AG08395 (cell line): ENCODE measurements at places on chromosomes 1 and 21.

GRCh38 chr1:36693161-36693525 is 210.4 kb upstream of the CSF3R start:
- no peak for DNase-seq

DNA sequence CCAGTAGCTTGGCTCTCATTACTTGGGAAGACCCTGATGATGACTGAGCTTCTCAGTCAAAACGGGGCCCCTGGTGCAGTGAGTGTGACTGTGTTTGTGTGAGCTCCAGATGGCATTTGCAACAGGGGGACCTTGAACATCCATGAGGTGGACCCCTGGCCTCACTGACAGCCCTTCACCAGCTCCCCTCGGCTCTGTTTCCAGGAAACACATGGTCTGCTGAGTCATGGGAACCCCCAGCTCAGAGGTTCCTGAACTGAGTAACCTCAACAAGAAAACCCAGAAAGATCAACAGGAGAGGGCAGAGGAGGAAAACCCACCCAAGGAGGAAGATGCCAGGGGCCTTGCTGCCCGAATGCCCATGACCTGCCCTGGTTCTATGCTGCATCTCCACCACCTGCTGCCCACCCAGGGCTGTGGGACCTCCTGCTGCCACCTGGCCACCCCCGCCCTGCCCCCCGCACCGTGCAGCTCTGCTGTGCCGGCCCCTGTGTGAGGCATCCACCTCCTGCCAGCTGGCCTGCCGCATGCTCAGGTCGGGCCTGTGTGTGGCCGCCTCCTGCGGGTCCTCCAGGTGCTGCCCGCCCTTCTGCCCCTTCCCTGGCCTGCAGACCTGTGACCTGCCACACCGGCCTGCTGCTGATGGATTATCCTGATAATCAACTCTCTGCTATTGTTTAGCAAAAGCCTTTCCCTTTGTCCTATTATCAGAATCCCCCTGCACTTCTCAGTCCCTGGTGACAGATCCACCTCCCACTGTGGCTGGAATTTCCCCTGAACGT is 4.2 kb upstream of the KRTAP12-1 start:
- DNase-seq: no peak

DNA sequence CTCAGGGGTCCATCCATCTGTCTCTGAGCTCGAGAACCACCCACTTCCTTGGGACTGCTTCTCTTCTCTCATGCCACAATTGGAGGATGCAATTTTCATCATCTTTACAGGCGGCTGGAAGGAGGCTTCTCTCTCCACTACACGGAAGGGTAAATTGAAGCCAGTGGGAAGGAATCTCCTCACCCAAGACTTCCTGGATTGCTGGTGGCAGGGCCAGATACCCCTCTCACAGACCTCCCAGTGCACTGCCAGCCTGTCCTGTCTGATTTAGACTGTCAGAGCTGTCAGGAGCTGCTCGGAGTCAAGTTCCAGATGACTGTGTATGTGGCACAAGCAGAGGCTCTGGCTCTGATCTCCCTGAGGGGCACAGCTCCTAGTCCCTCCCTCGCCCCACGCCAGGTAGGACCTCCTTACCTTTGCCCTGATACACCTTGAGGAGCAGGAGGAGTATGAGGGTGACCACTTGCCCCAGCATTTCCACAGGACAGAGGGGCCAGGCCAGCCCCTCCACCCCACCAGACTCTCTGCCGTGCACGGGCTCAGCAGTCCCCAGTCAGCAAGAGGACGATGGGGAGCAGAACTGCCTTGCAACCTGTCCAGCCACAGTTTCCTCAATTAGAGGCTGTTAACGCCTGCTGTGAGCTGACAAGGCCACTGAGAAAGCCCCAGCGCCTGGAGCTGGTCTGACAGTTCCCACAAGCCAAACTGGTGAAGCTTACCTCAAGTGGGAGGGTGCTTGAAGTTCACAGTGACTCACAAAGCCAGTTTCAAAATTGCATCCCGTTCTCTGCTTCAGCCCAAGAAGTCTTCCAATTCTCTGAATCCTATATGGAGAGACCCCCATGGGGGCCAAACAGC is at the start of gene CD244:
TSS of gene CD244 (minus strand) at position 685 of the 858 bp plus-strand sequence. CDS start at position 475, 210 bp downstream.
- no peak for DNase-seq

DNA sequence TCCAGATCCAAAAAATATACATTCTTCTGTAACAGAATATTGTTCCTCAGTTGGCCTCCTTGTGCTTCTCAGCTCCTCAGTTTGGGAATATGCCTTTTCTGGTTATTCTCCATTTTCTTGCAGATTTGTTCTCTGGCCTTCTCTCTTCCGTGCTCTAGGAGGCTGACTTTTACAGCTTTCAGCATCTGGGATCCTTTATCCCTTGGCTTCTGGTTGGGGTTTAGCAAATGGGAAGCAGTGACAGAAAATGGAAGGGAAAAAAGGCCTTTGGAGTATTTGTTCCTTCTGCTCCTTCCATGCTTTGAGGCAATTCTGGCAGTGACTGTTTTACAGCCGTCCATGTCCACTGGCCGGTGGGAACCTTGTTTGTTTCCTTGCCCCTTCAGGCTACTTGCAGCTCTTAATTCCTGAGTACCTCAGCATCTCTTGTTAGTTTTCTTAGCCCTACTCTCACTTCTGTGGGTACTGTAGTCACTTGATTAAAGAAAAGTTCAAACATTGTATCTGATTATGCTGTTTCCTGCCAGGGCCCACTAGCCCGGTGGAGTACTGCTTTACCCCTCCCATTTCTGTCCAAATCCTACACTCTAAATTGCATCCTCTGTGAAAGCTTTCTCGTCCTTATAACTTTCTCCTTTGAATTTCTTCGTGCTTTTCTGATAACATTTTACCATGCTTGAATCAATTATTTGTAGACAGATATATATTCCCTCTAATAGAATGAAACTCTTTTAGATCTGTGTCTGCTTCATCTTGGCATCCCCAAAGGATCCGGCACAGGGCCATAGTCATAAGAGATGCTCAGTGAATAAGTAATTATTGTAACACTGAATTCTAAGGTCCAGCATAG is 118.2 kb downstream of the OSBPL9 start:
- no peak for DNase-seq
